Kidney epithelial cell (primary cell): ENCODE measurements at places on chromosomes 5 and 9.

DNA sequence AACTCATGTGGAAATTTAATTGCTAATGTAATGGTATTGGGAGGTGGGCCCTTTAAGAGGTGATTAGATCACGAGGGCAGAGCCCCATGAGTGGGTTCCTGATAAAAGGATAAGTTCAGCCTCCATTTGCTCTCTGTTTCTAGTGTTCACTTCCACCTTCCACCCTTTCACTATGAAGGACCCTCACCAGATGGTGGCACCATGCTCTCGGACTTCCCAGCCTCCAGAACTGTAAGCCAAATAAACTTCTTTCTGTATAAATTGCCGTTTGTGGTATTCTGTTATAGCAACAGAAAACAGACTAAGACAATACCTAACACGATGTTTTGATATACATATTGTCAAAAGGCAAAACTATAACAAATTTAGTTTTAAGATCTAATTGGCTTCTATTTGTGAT is 166.2 kb downstream of the DEPDC1B start:
- DNase-seq = no peak

- no peak for DNase-seq
Measured at GRCh38 chr5:74373076-74373475, 267.5 kb downstream of the ENC1 start.

DNA sequence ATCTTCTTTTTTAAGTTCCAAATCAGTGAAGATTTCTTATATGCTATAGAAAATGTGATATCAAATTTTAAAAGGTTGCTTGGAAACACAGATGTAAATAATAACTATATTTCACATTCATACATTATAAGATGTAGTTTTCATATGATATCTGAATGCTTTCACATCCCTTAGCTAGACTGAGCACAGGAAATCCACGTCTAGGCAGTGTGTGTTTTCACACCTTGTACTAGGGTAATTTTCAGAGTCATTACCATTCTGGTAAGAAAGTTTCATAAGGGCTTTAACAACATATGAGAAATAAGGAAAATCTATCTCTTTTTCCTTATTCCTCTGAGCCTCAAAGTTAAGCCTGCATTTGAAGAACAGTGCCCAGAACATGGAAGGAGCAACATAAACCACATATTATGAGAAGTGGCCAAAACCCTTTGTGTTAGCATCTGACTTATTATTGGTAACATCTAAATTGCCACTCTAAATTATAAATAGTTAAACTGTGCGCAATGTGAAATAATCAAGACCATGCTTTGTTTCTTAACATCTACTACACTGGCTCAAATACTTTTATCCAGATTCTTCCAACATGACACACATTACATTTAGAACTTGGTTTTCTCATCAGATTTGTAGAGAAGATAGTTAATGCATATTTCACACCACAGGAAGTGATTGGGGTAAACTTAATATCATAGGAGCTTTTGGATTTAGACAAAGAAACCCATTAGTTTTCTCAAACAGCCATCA is 113.3 kb downstream of the PPP2R2B start:
- DNase-seq = no peak

GRCh38 chr9:115923903-115924668 is 229.5 kb upstream of the PAPPA start:
- no peak for DNase-seq

- DNase-seq = no peak
Measured at GRCh38 chr5:137734962-137735554, 831 bp downstream of the KLHL3 start.

GRCh38 chr5:117218789-117219188 is 644.2 kb upstream of the SEMA6A start:
- no peak for DNase-seq

DNA sequence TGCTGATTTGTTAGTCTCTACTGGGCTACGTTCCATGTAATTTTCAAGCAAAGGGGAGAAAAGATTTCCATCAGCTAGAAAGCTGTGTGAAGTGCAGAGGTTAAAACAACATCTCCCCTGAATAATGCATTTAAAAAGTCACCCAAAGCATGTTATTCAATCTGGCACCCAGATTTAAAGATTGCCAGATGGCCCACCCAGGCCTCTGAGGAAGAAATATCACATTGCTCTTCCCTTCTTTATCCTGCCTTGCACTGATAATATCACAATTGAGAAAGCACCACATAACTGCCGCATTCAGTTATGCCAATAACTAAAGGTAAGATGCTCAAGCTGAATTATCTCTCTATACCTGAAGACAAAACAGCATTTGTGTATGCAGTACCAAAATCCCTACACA is 119.4 kb upstream of the PUM3 start:
- no peak for DNase-seq

- no peak for DNase-seq
Measured at GRCh38 chr5:38443390-38443789, 113.1 kb downstream of the LIFR start.

- DNase-seq = no peak
Measured at GRCh38 chr9:24462951-24463350, 82.7 kb downstream of the IZUMO3 start.

DNA sequence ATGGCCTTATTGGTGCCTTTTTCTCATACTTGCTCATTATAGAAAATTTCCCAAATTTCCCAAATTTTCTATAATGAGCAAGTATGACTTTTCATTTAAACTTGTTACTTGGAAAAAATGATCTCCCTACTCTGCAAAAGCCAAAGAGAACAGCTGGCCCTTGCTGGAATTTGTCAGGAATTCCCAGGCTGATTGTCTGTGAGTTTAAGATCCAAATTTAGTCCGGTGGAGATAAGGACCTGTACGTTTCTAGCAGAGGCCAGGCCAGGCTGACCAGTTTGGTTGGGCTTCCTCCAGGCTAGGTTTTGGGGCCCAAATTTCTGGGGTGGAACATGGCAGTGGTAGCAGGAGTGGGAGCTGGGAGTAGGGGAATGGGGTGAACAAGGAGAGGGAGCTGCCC is 51.9 kb downstream of the NEURL1B start:
- DNase-seq = no peak

DNA sequence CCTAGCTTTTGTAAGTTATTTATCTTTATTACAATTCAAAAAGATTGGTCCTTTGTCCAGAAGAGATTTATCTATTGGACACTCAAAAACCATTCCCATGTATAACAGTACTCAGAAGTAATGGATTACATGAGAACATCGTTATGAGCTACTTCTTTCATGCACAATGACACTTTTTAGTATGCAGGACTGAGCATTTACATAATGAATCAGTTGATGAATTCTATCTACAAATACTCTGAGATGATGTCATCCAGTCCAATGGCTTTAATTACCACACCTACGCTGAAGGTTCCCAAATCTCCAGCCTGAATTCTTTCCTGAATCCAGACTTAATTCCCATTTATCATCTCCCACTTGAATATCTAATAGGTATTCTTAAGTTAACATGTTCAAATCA is 75.3 kb downstream of the PTBP3 start:
- DNase-seq = no peak

DNA sequence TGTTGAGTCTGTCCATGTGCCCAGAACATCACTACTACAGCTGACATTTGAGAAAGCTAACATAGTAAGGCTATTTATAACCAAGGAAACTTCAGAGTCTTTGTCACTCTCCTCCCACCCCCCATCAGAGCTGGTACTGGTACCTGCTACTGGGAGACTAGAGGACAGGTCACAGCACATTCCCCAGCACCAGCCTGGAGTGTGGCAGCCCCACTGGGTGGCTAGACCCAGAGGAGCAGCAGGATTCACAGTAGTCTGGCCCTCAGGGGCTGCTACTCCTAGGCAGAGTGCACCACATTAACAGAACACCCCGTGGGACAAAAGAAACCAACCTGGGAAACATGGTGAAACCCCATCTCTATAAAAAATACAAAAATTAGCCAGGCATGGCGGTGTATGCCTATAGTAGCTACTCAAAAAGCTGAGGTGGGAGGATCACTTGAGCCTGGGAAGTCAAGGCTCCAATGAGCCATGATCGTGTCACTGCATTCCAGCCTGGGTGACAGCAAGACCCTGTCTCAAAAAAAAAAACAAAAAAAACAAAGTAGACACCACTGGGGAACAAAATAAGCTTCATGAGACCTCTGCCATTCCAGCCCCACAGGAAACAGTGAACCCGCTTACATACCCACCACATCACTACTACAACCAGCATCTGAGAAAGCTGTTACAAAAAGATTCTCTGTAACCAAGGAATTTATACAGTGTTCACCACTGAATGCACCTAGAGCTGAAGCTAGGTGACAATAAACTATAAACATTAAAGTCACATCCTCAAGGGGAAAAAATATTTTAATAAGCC is 26.3 kb upstream of the PTGER4 start:
- no peak for DNase-seq
